CD4-positive, CD25-positive, alpha-beta regulatory T cell (primary cell): ENCODE measurements at places on chromosomes 2 and 18.

DNA sequence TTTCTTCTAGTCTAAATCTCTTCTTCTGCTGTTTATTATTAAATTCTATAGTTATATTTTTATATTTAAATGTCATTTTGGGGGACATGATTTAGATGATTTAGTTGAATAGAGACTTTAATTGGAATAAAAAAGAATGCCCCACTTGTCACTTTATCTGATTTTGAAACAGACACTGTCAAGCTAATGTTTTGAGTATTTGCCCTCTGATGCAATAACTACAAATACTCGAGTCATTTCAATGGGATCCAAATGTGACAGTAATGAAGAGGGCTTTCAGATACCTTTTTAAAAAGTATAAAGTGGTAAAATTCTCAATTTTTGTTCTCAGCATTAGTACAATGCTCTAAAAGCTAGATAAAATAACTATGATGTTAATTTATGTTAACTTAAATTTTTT is 257.3 kb upstream of the SESTD1 start:
- H3K27ac ChIP-seq, result no peak overlapping the region
- no peaks in the 10 kb centered on the region for H3K27me3 ChIP-seq
- no peak for DNase-seq
- H3K36me3 ChIP-seq, result no peaks in the 10 kb centered on the region

DNA sequence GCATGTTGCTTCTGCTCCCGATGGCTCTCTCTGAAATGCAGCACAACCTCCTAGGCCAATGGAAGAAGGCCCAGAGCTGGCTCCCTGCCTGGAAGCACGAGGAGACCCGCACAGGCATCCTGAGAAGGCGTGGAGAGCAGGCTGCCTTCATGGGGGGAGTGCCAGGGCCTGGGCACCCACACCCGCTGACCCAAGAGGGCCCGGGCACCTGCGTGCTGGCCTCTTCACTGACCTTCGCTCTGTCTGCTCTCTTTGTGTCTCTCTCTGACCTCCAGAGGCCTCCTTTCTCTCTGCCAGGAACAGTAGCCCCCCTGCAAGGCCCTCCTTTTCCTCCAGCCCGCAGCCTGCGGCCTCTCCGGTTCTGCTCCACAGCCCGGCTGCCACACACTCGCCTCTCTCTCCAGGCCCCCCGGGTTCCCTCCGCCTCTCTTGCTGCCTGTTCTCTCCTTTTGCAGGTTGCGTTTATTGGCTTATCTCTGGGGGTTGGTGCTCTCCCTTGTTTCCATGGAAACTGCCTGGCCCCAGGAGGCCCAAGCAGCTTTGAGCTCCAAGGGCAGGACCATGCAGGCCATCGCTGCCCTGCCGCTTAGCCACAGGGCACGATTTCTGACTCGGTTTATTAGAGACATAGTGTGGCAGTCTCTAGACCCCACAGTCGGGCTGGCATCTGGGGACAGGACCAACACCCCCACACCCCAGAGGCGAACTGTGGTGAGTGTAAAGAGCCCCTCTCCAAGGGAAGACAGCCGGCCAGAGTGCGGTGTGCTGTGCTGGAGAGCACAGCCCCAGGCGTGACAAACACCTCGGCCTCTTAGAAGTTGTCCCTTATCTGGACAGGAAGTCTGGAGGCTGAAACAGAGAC is 1.7 kb downstream of the MZT2B start:
- H3K4me1 ChIP-seq, result peaks cover 20% of the 10 kb centered on the region
- H3K4me3 ChIP-seq, result no peak overlapping the region
- no peak for DNase-seq
- H3K27me3 ChIP-seq, result no peaks in the 10 kb centered on the region
- H3K27ac ChIP-seq, result no peak overlapping the region

DNA sequence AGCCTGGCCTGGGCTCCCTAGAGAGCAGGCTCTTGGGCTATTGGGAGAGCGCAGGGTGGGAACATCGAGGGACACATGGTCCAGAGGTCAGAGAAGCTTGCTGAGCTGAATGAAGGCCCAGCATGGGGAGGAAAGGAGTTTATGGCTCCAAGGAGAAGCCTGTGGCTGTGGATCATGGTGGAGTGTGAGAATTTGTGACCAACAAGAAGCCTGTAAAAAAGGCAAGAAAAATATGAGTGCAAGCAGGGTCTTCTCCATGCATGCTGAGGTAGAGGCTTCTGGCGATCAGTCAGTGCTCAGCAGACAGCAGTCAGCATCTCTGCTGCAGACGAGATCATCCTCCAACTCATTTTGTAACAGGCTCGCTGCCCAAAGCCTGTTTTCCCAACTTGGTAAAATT is 1.3 kb upstream of the SCYGR3 start:
- H3K36me3 ChIP-seq, result no peaks in the 10 kb centered on the region
- H3K27ac ChIP-seq, result no peak overlapping the region
- H3K27me3 ChIP-seq, result peaks cover 4% of the 10 kb centered on the region
- no peaks in the 10 kb centered on the region for H3K4me1 ChIP-seq

DNA sequence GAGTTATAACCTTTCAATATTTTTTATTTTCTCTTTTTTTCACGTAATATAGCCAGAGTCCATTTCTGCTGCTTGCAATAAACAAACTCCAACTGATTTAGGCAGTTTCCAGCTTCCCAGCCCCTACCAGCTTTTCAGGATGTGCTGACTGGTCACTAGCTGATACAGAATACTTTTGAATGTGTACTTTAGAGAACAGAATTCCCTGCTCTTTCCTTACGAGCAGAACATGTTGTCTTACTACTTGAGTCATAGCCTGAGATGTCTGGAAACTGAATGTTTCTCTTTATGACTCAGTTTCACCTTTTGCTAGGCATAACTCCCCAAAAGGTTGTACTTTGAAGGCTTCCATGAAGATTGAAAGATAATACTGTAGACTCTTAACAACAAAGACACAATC is 44.5 kb upstream of the KCNE4 start:
- no peak overlapping the region for H3K27ac ChIP-seq
- no peak for DNase-seq
- no peak overlapping the region for H3K4me3 ChIP-seq
- no peaks in the 10 kb centered on the region for H3K36me3 ChIP-seq
- no peaks in the 10 kb centered on the region for H3K4me1 ChIP-seq

- no peaks in the 10 kb centered on the region for H3K4me1 ChIP-seq
- H3K27me3 ChIP-seq, result no peaks in the 10 kb centered on the region
- H3K27ac ChIP-seq, result no peak overlapping the region
Observed at GRCh38 chr2:170002096-170002495, 174.8 kb downstream of the UBR3 start.

GRCh38 chr2:173652767-173653431 is 298.2 kb downstream of the CDCA7 start:
- no peaks in the 10 kb centered on the region for H3K36me3 ChIP-seq
- no peak for DNase-seq
- no peaks in the 10 kb centered on the region for H3K27me3 ChIP-seq
- H3K27ac ChIP-seq, result no peak overlapping the region

DNA sequence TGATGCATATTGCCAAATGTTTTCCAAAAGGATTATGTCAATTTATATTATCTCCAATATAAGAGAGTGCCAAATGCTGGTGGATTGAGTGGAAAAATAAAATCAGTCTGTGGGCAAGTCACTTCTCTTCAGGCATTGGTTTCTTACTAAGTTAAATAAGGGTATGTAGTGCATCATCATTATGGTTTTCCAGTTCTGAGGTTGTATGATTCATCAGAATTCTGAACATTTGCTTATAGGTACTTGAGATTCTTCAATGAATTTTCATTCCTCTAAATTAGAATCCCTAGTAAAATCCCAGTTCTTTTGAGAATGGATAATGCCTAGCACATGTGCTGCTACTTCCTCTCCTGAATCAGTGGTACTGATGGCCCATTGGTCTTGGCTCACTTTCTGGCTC is 188.9 kb upstream of the OSR1 start:
- no peaks in the 10 kb centered on the region for H3K36me3 ChIP-seq
- no peaks in the 10 kb centered on the region for H3K27me3 ChIP-seq
- no peak for DNase-seq
- H3K27ac ChIP-seq, result no peak overlapping the region

GRCh38 chr2:29606104-29607037 is 315.0 kb downstream of the ALK start:
- no peak for DNase-seq
- no peaks in the 10 kb centered on the region for H3K27me3 ChIP-seq
- H3K4me3 ChIP-seq, result no peak overlapping the region
- H3K4me1 ChIP-seq, result no peaks in the 10 kb centered on the region
- no peak overlapping the region for H3K27ac ChIP-seq
- H3K36me3 ChIP-seq, result no peaks in the 10 kb centered on the region

DNA sequence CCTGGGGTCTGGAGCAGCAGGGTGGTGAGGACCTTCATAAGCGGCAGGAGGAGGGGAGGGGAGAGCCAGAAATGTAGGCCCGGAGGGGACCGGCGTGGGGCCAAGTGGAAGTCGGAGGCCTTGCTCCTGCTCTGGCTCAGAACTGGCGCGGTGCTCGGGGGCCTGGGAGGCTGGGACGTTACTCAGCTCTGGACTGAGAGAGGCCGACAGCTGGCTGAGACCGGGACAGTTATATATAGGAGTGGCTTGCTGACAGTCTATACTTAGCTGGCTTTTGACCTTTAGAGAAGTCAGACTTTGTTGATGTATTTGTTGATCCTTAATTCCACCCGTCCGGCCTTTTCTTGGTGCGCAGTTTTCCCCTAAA is 15.7 kb downstream of the IGFBP5 start:
- no peak overlapping the region for H3K27ac ChIP-seq
- DNase-seq, result no peak
- no peaks in the 10 kb centered on the region for H3K27me3 ChIP-seq
- no peak overlapping the region for H3K4me3 ChIP-seq

DNA sequence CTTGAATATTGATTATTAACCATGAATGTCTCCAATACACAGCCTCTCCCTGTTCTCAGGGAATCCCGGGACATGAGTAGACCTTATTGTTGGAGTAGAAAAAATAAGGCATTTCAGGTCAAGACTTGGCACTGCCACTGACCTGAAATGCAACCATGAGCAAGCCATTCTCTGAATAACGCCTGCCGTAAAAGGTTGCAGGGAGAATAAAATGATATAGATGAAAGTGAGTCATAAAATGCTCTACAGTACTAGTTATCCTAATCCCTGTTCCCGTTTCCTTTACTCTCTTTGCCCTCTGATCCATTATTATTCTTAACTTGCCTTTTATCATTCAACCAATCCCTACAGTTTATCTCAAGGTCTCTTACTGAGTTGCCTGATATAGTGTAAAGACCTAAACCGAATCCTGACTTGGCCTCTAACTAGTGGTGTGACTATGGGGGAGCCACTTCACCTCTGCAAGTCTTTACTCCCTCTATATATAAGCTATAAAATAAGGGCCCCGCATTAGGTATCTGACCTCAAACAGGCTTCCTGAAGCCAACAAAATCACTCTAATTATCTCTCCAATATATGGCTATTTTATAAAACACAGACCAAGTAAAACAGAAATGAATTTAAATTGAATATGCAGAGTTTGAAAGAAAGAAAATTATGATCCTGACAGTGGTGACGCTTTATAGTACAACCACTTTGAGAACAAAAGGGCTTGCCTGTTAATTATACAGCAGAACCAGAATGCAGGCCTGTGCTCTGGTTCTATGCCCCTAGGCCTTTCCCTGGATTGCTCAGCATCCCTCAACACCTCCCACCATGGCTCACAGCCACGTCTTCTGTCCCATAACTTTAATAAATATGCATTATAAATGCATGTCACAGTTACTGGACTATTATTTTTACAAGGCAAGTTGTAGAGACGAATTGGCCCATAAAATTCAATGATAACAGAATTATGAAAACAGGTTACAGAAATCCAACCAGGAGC is 183.1 kb downstream of the STK39 start:
- H3K4me1 ChIP-seq, result no peaks in the 10 kb centered on the region
- no peak overlapping the region for H3K4me3 ChIP-seq
- no peak overlapping the region for H3K27ac ChIP-seq
- peaks cover 47% of the 10 kb centered on the region for H3K36me3 ChIP-seq

GRCh38 chr2:586641-587076 is 90.5 kb downstream of the TMEM18 start:
- H3K36me3 ChIP-seq, result no peaks in the 10 kb centered on the region
- no peaks in the 10 kb centered on the region for H3K27me3 ChIP-seq
- no peak overlapping the region for H3K27ac ChIP-seq
- no peak for DNase-seq
- H3K4me3 ChIP-seq, result no peak overlapping the region

DNA sequence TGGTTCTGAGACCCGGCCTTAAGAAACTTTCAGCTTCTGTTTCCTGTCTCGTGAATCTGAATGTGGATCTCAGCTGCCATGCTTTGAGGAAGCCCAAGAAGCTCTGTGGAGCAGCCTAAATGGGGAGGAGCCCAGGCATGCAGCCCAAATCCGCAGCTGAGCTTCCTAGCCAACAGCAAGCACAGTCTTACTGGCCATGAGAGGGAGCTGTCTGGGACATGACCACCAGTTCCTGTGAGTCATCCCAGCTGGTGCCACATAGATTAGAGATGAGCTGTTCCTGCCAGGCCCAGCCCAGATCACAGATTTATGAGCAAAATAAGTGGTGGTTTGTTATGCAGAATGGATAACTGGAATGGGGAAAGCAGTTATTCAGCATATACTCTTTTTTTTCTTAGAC is 224.4 kb upstream of the APCDD1 start:
- no peaks in the 10 kb centered on the region for H3K27me3 ChIP-seq
- H3K36me3 ChIP-seq, result no peaks in the 10 kb centered on the region
- no peaks in the 10 kb centered on the region for H3K4me1 ChIP-seq
- no peak overlapping the region for H3K27ac ChIP-seq
- H3K4me3 ChIP-seq, result no peak overlapping the region
- no peak for DNase-seq

- H3K4me1 ChIP-seq, result peaks cover 18% of the 10 kb centered on the region
- H3K27me3 ChIP-seq, result no peaks in the 10 kb centered on the region
- H3K36me3 ChIP-seq, result no peaks in the 10 kb centered on the region
- no peak for DNase-seq
Observed at GRCh38 chr2:241620419-241620769, 16.6 kb downstream of the THAP4 start.

DNA sequence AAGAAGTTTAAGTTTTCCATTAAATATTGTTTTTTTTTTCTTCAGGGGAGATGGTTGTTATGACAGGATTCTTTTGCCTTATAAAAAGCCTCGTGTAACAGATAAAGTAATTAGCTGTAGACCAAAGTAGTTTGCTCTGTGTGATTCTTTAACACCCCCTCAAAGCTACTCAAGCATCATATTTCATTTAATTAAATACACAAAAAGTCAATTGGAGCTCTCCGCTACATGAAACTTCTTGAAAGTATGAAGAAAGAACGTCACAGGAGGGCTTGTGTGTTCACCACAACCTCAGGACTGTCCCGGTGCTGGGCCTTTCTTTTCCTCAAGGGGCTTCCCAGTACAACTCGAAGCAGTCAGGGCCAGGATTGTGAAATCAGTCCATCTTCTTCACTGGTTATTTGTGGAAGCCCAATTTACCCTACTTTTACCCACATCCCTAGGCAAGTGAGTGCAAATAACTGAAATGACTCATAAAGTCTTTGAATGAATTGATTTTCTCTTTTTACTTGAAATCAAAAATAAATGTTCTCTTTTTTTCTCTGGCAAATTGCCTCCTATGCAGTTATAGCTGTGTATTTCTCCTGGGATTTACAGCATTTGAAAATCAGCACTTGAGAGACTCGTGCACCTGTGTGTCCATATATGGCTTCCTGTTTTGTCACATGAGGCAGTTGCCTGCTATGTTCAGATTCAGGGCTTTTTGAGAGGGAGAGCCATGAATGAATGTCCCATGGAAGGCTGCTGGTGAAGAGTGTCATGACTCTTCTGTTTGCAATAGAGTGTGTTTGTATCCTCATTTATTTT is 48.6 kb downstream of the LINC00305 start:
- no peak overlapping the region for H3K27ac ChIP-seq
- H3K4me3 ChIP-seq, result no peak overlapping the region
- H3K4me1 ChIP-seq, result no peaks in the 10 kb centered on the region

GRCh38 chr2:39779341-39779851 is 338 bp upstream of the THUMPD2 start:
- H3K27ac ChIP-seq, result peak overlapping the region; percentile 61
- no peak for DNase-seq
- H3K27me3 ChIP-seq, result peaks cover 2% of the 10 kb centered on the region
- no peaks in the 10 kb centered on the region for H3K36me3 ChIP-seq
- H3K4me1 ChIP-seq, result peaks cover 17% of the 10 kb centered on the region
